ENCODE measurements at places on chromosomes 3 and 15.

DNA sequence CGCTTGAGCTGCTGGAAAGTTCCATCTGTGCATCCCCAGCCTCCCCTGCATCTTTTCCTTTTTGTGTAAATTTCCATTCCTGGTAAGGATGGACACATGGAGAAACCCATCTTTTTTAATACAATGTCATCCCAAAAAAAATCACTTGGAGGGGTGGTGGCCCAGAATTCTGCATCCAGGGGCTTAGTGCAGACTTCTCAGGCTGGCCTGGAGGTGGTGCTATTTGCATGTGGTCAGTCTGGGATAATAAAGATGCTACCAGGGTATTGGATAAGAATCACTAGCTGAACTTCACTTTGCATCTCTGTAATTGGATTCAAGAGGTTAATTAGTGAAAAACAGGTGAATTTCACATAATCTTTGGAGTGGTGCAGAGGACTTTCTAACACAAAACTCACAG, 1.8 kb upstream of the ZSCAN2 start:
- DNase-seq, result no peak

DNA sequence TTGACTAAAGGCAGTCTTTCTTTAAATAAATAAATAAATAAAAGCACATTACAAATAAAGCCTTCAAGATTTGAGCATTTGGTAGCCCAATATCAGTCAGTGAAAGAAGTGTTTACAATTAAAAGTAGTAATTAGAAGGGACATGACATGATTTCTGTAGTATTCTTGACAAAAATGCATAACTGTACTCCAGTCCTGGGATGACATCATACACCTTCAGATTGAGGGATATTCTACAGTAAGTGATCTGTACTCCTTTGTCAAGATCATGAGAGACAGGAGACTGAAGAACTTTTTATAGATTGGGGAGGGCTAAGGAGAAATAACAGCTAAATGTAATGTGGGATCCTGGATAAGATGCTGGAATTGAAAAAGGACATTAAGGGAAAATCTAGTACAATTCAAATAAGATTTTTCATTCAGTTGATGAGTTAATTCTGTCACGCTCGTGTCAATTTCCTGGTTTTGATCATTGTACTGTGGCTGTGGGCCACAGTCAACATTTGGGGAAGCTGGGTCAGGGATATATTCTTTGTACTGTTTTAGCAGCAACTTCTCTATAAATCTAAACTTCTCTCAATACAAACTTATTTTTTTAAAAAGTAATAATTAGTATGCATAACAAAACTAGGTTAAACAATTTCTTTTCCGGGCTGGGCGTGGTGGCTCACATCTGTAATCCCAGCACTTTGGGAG, 314.8 kb downstream of the PTPRG start:
- no peak for DNase-seq

DNA sequence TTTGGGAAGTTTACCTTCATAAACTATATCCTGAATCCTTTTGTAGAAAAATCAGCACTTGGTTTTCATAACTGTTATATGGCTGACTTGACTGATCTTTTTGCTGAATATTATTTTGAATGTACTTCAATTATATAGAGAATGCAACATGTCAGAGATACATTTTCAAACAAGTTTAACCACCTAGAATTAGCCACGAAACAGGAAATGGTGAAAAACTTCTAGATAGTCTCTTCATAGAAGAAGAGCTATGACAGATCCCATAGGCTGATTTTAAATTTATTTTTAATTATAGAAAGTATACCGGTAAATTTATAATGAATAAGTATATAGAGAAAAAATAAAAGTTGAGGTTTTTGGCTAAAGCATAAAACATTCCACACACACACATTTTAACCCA, 436.8 kb upstream of the DPPA4 start:
- no peak for DNase-seq

GRCh38 chr3:193207290-193208273, 33.4 kb upstream of the PLAAT1 start:
- DNase-seq, result no peak

GRCh38 chr15:93040288-93041158, 48.5 kb downstream of the RGMA start:
- DNase-seq, result no peak

DNA sequence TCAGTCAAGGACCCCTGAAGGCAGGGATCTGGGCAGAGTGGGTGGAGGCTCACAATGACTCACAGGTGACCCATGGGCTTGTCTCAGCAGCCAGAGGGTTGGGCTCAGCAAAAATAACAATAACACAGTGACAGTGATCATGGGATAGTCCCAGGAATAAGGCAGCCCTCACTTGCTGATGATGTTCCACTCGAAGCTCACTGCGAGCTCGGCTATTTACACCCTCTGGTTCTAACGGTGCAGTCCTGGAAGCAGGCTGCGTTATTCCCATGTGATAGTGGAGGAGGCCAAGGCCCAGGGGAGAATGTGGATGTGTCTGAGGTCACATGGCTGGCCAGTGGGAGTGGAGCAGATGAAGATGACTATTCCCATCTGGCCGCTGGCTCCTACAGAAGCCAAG, 16.2 kb downstream of the CCDC33 start:
- no peak for DNase-seq

GRCh38 chr15:77753281-77753873, 120.7 kb upstream of the LINGO1 start:
- DNase-seq, result no peak

DNA sequence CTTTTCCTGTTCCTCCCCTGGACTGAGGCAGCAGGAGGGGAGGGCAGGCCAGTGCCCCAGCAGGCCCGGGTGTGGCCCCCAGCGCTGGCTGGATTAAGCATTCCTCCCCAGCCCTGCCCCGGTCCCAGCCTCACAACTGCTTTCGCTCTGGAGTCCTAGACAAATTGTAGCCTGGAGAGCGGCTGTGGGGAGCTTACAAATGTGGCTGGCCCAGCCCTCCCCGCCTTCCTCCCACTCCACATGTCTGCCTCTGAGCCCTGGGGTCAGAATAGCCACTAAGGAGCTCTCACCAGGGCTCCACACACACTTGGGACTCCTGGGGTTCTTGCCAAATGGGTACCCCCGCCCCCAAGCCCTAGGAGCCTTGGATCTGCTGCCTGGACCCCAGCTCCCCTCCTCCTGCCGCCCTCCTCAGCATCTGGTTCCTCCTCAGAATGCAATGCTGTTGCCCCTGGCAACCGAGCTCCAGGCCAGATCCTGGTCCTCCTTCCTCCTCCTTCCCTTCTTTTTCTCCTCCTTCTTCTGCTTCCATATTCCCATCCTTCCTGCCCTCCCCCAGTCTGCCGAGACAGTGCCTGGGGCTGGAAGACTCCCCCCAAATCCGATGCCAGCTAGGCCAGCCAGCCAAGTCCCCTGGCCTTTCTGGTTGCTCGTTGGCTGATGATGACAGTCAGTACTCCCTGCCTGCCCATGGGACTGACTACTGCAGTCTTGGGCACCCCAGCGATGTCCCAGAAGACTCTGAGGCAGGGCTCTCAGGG, 91.1 kb downstream of the LINGO1 start:
- DNase-seq, result no peak

- DNase-seq, result no peak
Observed at GRCh38 chr3:99774467-99774866, 43.2 kb upstream of the CMSS1 start.

- no peak for DNase-seq
Observed at GRCh38 chr3:76063811-76064210, 278.5 kb upstream of the ZNF717 start.

- no peak for DNase-seq
Observed at GRCh38 chr15:67678993-67679392, 136.5 kb downstream of the MAP2K5 start.

DNA sequence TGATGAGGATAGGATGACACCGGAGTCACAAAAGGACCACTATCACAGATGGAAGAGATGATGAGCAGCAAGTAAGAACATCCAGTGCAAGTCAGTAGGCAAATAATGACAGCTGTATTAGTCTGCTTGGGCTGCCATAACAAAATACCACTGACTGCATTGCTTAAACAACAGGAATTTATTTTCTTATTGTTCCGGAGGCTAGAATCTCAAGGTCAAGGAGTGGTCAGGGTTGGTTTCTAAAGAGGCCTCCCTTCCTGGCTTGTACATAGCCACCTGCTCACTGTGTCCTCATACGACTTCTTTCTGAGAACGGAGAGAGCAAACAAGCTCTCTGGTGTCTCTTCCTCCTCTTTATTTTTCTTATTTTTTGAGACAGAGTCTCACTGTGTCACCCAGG, 380.7 kb downstream of the PLOD2 start:
- no peak for DNase-seq

DNA sequence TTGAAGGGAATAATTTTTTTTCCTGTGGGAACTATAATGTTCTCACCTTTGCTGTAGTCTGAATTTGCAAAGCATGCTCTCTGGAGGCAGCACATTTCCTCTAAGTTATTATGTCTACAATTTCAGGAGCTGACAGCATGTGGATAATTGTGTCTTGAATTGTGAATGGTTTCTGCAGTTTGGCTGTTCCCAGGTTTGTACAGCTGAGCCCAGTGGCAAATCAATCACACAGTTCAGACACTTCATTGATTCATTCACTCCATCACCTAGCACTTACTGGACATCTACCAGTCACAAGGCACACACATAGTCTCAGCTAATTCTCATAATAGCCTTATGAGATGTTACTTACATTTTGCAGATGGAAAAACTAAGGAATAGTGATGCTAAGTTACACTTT, 219.0 kb upstream of the ROPN1 start:
- DNase-seq, result no peak

DNA sequence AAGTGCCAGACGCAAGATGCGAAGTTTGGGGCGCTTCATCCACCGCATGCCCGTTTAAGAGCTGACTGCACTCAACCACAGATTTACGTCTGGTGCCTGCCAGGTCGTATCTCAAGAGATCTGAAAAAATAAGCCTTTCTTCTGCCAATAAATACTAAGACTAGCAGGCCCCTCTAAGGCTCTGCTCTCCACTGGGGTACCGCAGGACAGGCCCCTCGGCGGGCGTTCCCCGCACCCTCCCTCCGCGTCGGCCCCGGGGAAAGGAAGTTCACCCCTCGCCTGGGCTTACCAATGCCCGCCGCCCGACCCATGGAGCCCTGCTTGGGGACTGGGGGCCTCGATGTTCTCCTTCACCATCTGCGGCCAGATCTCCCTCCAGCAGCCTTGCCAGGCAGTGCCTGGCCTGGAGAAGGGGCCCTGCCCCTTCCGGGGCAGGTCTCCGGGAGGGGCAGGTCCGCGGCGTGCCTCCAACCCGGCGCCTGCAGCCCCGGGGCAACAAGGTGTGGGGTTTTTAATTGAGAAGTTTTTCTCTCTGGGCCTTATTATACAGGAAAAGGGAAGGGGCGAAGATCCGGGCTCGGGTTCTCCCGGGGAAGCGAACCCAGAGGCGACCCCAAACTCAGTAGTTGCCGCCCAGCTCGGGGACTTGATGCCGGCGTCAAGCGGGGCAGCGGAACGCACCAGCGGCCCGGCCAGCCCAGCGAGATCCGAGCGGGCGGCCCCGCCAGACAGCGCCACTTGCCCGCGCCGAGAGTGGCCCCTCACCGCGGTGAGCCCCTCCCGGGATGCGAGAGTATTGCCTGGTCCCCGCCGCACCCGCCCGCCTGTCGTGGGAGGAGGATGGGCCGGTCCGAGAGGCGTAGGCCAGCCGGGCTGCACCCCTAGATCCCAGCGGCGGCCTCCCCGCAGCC, 735 bp downstream of the GOLGA8B start:
- DNase-seq, result no peak

- DNase-seq, result no peak
Observed at GRCh38 chr3:115800489-115801075, 177.3 kb downstream of the GAP43 start.

DNA sequence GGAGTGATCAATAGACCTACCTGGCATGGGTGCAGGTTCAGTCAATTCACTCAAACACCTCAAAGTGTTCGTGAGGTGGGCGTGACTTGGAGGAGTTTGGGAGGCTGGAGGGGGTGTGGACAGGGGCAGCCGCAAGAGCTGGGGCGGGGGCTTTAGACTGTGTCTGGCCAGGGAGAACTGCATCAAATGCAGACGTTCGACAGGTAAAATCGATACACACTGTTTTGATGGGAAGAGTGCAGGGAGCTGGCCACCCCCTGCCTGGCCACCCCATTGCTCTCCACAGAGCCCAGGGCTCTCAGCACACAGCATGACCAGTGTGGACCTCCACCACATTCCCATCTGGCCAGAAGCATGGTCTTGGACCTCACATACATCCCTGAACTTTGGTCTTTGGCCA, 412.1 kb downstream of the OCA2 start:
- DNase-seq, result no peak

GRCh38 chr3:71312461-71312860, 271.1 kb downstream of the FOXP1 start:
- no peak for DNase-seq

DNA sequence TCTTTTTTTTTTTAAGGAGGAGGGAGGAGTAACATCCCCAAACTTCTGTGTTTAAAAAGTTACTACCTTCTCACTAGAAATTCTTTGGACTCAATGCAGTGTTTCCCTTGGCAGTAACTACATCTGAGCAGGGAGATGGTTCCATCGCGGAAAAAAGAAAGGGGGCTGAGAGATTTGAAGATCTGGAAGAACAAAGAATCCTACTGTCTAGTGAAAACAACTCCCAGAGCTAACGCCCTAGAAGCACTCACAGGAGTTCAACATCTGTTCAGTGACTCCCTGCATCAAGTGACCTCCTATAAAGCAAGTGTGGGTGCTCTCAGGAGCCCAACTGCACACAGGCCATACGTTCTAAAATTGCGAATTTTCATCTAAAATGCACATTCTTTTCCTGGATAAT, 66.8 kb upstream of the PXYLP1 start:
- no peak for DNase-seq

GRCh38 chr15:66850078-66850991, 148.3 kb downstream of the SMAD6 start:
- no peak for DNase-seq

DNA sequence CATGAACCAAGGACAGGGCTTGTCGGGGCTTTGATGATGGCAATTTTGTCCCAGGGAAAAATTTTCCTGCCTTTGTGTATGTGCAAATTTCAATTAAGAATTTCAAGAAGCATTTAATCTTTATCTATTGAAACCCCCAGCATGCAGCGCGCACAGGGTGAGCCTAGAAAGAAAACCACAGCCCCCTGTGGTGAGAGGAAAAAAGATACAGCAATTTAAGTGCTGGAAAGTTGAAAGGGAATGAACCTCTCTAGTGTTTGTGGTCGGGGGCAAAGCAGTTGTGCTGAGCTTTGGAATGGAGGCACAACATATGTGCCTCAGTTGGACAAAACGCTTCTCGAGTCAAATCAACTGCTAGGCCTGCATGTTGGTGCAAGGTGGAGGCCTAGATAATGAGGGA, 111.8 kb upstream of the C15orf61 start:
- no peak for DNase-seq

GRCh38 chr15:71114887-71115566, at the start of gene THSD4:
THSD4 (plus strand) TSS chr15:71115471.
- DNase-seq, result no peak

DNA sequence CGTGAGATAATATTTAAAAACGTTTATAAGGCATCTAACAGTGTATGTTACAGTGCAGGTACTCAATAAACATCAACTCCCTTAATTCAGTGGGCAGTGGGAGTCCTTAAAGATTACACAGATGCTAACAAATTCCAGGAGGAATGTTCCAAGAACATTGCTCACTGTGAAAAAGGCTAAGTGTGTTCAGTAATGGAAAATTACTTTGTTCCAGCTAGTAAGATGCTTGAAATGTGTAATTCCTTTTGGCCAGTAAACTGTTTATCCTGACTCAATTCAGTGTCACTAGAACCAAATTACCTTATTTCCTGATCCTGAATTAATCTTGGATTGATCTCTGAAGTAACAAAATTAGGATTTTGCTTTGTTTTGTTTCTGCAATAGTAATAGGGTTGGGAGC, 54.2 kb upstream of the SEMA6D start:
- DNase-seq, result no peak

GRCh38 chr3:16587681-16588060, 17.6 kb downstream of the DAZL start:
- DNase-seq, result no peak

GRCh38 chr15:45635191-45635638, 386 bp downstream of the SQOR start:
- peak; percentile 40 for DNase-seq

Measured in activated CD8-positive, alpha-beta memory T cell treated with anti-CD3 and anti-CD28 coated beads for 4 hours (primary cell).